ENCODE measurements at places on chromosomes 3 and 15.

GRCh38 chr3:58111513-58112184, 99.1 kb downstream of the DNASE1L3 start:
- DNase-seq: no peak

DNA sequence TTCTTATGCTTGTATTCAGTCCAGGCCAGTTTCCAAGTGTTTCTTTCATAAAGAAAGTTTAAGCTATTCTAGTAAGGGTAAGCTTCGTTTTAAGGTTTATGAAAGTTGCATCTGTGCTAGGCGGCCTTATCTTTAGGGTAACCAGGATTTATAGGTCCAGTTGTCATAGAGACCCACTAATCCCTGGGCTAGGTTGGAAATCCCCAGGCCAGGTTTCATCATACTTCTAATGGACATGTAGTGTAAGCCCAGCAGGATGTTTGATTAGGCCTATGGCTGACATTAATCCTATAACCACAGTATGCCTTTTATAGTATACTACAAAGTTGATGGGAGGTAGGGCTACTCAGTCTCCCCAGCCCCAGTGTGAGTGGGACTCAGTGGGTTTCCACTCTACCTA, 312.4 kb downstream of the CACNA2D3 start:
- DNase-seq: no peak

DNA sequence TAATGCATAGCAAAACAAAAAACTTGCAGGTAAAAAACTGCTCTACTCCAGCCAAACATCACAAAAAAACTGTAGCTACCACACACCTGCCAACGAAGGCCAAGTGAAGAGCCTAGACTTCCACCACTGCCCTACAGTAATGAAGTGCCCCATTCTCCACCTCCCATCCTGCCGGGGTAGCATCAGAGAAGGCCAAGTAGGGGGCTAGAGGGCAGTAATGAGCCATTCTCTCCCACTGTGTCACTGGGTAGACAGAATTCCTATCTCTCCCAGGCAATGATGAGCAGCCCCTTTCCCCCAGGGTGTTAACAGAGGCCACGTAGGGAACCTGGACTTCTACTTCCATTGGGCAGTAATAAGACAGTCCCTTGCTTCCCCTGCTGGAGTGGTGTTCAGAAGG, 9.5 kb downstream of the SEC22C start:
- DNase-seq: peak; percentile 78

DNA sequence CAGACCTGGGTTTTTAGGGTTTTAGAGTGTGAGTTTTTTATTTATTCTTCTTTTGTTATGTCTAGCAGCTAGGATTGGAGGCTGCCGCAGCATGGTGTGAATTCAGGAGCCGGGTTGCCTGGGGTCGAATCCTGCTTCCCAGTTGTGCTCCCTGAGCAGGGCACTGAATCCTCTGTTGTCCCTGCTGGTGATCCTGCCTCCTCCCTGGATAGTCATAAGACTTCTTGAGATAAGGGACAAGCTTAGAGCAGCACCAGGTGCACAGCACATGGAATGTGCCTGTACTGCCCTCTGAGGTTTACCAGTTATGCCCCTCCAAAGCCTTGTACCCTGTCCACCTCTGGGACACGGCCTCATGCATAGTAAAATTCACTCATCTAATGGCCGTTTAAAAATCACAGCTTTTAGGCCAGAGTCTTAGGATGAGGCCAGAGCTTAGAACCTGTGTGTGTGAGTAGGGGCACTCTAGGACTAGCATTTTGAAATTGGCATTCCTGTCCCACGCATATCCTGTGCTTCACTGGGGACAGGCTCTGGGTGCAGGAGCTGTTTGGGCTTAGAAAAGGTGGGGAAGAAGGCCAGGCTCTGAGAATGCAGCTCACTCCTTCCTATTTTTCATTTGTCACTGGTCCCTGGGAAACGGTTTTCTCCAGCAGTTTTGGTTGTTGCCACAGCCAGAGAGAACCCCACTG, 47.7 kb downstream of the CHCHD6 start:
- no peak for DNase-seq

DNA sequence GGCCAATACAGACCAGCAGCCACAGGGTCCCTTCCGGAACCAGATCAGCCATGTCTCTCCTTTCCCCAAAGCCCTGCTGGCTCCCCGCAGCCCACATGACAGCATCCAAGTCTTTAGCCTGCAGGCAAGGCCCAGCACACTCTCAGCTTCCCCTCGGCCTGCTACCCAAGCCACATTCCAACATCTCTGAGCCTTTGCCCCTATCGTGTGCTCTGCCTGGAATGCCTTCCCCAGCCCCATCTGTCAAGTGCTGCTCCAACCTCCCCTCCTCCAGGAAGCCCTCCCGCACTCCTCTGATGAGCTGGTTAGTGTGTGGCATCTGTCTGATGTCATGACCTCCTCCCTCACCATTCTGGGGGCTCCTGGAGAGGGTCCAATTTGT, 8.5 kb downstream of the PLXND1 start:
- DNase-seq: no peak

DNA sequence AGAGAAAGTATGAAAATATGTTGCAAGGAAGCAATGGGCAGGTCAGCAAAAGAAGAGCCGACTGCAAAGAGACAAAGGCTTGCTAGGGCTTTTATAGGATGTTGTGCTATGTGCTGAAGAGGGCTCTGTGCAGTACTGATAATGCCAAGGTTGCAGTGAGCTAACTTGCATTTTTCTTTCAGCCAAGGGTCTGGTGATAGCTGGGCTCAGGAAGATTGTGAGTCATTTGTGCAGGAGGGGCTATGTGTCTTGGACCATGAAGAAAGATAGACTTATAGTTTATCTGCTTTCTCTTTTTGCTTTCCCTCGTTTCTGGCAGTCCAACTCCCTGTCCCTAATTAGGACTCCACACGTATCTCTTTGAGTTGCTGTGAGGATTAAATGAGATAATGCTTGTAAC, 64.5 kb upstream of the LRIG1 start:
- no peak for DNase-seq

GRCh38 chr3:137768361-137769321, 4.5 kb downstream of the SOX14 start:
- no peak for DNase-seq

DNA sequence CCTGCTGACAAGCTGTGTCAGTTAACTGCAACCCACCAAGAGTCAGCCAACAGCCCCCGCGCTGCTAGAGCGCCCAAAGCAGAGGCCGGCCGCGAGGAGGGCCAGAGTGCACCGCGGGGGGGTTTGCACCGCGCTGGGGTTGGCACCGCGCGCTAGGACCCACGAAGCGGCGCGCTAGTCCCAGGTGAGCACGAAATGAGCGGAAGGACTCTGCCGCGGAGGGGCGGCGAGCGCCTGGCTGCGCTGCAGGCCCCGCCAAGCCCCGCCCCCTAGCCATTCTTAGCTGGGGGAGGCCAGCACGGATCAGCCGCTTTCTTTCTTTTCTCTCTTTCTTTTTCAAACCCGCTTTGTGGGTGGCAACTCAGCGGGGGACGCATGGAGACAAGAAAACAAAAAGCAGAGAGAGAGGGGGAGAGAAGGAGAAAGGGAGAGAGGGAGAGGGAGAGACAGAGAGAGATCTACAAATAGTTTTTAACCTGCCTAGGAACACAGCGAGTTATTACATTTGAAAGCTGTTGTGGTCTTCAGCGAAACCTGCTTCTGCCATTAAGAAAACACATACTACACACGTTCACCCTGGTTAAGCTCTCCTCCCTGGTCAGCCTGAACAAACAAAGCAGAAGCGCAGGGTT, 6.9 kb upstream of the FOXB1 start:
- peak; percentile 46 for DNase-seq

DNA sequence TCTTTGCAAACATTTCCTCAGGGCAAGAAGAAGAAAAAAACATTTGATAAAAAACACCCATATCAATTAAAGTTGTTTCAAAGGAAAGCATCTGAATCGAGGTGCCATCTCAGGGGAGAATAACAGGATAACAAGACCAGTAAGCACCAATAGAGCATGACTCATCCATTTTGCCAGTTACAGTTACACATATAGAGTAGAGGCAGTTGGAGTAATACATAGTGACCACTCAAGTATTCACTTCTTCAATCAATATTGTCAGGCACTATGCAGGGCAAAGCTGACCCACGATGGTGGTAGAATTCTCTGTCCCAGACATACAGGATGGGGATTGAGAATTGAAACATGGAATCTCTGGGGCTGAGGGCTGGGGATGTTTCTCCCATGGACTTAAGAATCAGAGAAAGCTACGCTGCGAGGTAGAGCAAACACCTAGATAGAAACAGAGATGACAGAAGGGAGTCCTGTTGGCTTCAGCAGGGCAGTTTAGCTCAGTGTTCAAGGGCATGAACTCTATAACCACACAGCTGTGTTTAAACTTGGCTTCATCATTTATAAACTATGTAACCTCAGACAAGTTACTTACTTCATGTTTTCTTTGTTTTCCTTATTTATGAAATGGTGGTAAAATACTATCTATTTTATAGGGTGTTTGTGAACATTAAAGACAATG, 186.4 kb upstream of the NANOGP8 start:
- DNase-seq: no peak

DNA sequence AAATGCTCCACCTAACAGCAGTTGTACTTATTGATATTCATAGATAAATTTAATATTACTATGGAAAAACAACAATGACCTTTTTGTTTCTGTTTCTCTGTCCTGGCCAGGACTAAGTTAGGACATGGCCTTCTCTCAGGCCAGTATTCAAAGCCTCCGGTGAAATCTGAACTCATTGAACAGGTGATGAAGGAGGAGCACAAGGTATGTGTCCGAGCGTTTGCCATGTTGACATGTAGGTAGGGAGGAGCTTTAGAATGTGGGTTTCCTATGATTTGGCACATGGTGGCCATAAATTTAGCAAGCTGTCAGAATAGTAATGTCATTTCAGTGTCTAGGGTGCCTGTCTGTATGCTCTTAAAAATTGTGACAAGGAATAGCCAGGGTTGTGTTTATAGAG, 77.7 kb downstream of the USP13 start:
- no peak for DNase-seq

GRCh38 chr3:47273564-47273963, 9.0 kb downstream of the KIF9 start:
- no peak for DNase-seq

DNA sequence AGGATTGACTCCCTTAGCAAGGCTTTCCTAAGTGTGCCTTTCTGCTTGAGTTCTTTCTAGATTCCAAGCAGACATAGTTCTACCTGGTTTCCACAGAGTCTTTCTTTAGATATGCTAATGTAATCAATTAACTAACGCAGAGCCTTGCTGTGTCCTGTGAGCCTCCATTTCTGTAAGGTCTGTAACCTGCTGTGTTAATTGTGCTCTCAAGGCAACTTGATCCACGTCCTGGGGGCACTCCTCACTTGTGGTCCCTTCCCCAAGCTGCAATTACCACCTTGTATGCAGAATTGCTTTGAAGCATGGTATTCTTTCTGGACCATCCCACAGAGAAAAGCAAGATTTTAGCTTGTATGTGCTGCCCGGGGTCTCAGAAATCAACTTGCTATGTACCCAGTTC, 29.5 kb upstream of the THSD4 start:
- no peak for DNase-seq

GRCh38 chr15:85764649-85765277, 30.0 kb downstream of the KLHL25 start:
- DNase-seq: no peak

- no peak for DNase-seq
These were observed 73.4 kb downstream of the CPN2 start for GRCh38 chr3:194277786-194278130.

- peak; percentile 54 for DNase-seq
These were observed 20.9 kb downstream of the OSBPL10 start for GRCh38 chr3:31959951-31960792.

- no peak for DNase-seq
These were observed 7.5 kb downstream of the GYG1 start for GRCh38 chr3:148998715-148999423.

GRCh38 chr15:79283252-79284048, 928 bp downstream of the ANKRD34C start:
- DNase-seq: peak; percentile 47

DNA sequence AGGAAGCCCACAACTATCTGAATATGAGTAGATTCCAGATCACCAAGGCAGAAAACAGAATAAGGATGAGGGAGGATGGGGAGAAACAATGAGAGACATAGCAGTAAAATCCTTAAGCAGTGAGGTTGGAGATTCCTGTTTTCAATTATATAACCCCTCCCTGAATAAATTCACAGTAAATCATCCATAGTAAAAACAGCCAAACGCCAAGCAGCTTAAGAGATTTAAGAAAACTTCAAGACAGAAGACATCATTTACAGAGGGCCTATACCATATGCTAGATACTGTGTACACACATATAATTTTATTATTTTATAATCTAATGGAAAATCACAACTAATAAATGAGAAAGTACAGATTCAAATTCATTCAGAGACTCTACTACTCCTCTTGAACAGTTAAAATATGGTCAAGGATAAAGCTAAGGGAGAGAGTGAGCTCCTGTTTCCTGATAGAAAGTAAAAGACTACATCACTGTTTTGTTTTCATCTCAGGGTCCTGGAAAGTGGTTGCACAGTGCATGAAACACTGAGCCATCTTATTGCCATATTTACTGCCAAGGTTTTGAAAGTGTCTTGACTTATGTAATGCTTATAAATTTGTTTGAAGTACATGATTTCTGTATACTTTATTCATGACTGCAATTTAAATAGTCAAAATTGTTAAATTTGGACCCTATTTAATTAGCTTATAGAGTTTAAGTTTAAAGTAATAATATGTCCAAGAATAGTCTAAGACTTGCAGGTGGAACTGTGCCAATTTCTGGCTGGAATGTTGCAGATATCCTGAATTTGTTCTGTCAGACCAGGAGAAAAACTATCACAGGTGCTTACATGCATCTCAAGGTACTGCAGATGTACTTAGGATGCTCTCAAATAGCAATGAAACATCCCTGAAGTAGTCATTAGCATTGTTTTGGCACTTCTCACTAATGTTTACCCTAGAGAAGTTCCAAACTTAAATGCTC, 141.4 kb downstream of the TBL1XR1 start:
- DNase-seq: no peak

GRCh38 chr15:71743861-71744382, 66.4 kb upstream of the NR2E3 start:
- peak; percentile 58 for DNase-seq

GRCh38 chr3:107545680-107546120, 22.9 kb downstream of the BBX start:
- no peak for DNase-seq

GRCh38 chr3:51796854-51797253, 17.8 kb upstream of the IQCF6 start:
- no peak for DNase-seq

GRCh38 chr3:130688015-130688688, 58.5 kb downstream of the PIK3R4 start:
- no peak for DNase-seq

DNA sequence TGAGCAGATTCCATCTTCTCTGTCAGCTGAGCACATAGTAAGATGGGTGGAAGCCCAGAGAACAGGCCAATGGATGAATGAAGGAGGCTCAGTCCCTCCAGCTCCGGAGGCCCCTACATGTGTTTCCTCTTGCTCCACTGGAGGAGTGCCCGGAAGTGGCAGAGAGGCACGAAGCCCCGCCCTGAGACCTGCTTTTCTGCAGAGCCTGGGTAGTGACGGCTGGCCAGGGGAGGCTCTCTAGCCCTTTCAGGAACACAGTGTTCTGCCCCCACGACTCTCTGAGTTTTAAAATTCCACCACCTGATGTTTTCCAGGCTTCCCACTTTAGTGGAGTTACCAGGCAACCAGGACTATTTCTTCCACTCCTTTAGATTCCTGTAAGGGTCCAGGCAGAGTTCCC, 149.4 kb upstream of the SLC6A11 start:
- DNase-seq: no peak

GRCh38 chr15:74318376-74319137, 48.9 kb downstream of the CYP11A1 start:
- DNase-seq: no peak
